MCF 10A (cell line): ENCODE measurements at places on chromosomes 2 and 18. TPM values are rescaled to one million over a fixed set of nuclear protein-coding genes. Genes with fewer than 3 reads are reported as not detected.
A peak's percentile ranks its signal among the peaks of the same experiment; 100 is the strongest.

The TEKT4 gene
- total RNA-seq = not detected in 2 replicates

The VWC2L gene
- total RNA-seq = not detected in 2 replicates

The SDC1 gene
- 214 and 232 TPM in 2 replicates for total RNA-seq

The PLEKHH2 gene
- total RNA-seq = 0.93 and 1.2 TPM in 2 replicates

The LCT gene
- total RNA-seq = not detected in 2 replicates

GRCh38 chr18:52844323-52844722, 504.3 kb downstream of the DCC start:
- H3K27ac ChIP-seq = no peak overlapping the region
- H3K4me3 ChIP-seq = no peak overlapping the region
- H3K27me3 ChIP-seq = no peaks in the 10 kb centered on the region
- peak; percentile 5 for DNase-seq

DNA sequence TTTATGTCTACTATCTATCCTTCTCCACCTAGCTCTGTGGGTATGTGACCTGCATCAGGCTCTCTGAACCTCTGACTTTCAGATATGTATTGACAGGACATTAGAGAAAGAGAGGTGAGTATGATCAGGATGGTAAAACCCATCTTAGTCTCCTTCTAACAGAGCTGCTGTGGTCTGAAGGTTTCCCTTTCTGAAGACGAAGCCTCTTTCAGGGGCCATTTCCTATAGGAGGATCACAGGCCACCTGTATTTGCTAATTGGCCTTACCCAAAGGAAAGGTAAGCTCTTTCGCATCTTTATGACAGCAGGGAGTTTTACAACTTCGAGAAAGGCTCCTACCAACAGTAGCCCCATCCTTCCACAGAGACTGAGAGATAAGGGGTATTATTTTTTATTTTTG, 442.9 kb downstream of the KCNJ3 start:
- H3K27ac ChIP-seq = no peak overlapping the region
- no peaks in the 10 kb centered on the region for H3K36me3 ChIP-seq
- no peak for DNase-seq
- no peak overlapping the region for H3K4me3 ChIP-seq

GRCh38 chr2:48952614-48953013, 197.1 kb upstream of the LHCGR start:
- H3K4me1 ChIP-seq = no peaks in the 10 kb centered on the region
- H3K4me3 ChIP-seq = no peak overlapping the region
- H3K27me3 ChIP-seq = peaks cover 8% of the 10 kb centered on the region
- no peak overlapping the region for H3K27ac ChIP-seq

DNA sequence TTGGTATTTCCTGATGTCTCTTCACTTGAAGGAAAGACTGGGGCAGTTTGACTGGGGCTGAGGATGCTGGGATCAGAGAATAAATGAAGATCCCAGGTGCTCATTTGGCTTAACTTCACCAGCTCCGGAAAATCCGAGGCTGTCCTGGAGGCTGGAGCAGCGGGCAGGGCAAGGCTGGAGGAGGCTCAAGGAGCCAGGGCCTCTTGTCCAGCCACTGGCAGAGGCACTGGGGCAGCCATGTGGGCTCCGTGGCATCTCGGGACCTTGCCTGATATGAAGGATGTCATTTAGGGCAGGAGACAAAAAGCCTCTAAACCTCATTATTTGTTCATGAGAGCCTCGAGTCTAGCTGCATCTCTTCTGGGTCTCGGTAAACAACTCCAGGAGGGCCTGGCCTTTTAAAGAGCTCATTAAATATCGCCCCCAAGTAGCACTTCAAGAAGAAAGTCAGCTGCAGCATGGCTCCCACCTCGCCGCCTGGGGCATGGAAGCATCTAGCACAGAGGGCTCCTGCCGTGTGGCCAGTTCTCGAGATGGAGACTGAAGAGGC, 13.5 kb upstream of the GPR55 start:
- no peak for DNase-seq
- H3K27me3 ChIP-seq = no peaks in the 10 kb centered on the region
- no peak overlapping the region for H3K4me3 ChIP-seq

GRCh38 chr18:62384610-62385097, 59.5 kb downstream of the TNFRSF11A start:
- H3K36me3 ChIP-seq = no peaks in the 10 kb centered on the region
- DNase-seq = peak; percentile 53
- peak overlapping the region; percentile 47 for H3K4me3 ChIP-seq
- no peak overlapping the region for H3K27ac ChIP-seq
- no peaks in the 10 kb centered on the region for H3K27me3 ChIP-seq

DNA sequence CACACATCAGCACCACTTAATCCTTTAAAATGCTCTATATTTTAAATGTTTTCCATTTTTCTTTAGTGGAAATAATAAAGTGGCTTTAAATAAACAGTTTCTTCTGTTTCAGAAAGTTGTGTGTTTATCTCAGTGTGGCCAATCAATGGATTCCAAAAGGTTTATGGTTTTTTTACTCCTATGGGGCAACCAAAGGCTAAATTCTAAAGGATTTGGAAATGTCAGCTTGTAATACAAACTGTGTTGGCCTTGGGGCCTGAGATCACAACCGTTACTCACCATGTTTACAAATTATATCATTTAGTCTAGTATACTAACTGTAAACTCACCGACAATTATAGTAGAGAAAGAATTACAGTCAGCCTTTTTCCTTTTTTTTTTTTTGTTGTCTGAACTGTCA, 827.2 kb downstream of the EPHA4 start:
- no peak overlapping the region for H3K27ac ChIP-seq
- H3K4me1 ChIP-seq = no peaks in the 10 kb centered on the region
- H3K4me3 ChIP-seq = no peak overlapping the region
- H3K36me3 ChIP-seq = no peaks in the 10 kb centered on the region

DNA sequence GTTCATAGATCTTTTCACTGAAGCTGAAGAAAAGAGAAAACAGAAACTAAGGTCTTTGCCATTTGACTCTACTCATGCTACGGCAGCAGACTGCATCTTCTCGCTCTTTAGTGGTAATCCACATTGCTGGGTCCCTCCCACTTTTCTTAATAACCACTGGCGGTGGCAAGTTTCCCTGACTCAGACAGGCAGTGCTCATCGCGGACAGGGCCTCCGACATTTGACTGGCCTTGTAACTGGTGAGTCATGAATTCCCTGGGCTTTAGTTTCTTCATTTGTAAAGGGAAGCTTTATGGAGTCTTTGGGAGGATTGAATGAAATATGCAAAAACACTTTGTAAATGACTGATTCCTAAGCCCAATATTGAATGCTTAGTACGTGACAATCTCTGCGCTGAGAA, 238.2 kb upstream of the RBBP8 start:
- peak; percentile 95 for DNase-seq
- no peak overlapping the region for H3K27ac ChIP-seq
- peaks cover 8% of the 10 kb centered on the region for H3K4me1 ChIP-seq
- H3K36me3 ChIP-seq = no peaks in the 10 kb centered on the region
- no peaks in the 10 kb centered on the region for H3K27me3 ChIP-seq
